ENCODE measurements at places on chromosomes 3 and 15.

- DNase-seq = no peak
Measured at GRCh38 chr3:65170390-65171042, 482.7 kb upstream of the ADAMTS9 start.

DNA sequence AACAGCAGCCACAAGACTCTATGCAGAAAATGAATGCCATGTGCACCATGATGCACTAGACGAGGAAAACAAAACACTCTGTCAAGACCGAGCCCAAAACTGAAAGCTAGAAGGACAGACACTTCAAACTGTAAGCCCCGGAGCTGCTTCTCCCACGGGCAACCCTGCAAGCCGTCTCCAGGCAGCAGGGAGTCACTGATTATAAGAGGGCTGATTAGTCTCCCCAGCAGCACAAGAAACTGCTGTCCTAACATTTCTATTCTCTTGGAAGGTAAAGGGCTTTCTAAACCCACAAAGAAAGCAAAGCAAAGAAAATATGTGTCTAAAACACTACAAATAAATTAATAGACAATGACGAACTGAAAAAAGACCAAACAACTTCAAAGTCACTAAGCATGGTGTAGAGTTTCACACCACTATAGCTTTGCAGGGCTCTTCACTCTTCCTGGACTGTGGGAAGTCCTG is 15.5 kb downstream of the TBC1D2B start:
- no peak for DNase-seq

DNA sequence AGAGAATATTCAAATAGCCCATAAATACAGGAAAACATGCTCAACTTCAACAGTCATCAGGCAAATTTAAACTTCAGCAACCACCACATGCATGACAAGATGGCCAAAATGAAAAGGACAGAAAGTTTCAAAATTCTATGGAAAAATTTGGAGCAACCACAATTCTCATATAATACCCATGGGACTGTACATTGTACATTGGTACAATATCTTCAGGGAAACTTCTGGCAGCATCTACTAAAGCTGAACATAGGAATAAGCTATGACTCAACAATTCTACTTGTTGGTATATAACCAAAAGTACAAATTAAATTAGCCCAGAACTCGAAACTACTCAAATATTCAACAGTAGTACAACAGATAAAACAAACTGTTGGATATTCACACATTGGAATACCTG is 847.6 kb downstream of the TBL1XR1 start:
- DNase-seq = no peak

- no peak for DNase-seq
Measured at GRCh38 chr3:15488002-15488401, 33.5 kb downstream of the COLQ start.

GRCh38 chr3:123552768-123553167 is 32.1 kb downstream of the HACD2 start:
- DNase-seq = no peak

DNA sequence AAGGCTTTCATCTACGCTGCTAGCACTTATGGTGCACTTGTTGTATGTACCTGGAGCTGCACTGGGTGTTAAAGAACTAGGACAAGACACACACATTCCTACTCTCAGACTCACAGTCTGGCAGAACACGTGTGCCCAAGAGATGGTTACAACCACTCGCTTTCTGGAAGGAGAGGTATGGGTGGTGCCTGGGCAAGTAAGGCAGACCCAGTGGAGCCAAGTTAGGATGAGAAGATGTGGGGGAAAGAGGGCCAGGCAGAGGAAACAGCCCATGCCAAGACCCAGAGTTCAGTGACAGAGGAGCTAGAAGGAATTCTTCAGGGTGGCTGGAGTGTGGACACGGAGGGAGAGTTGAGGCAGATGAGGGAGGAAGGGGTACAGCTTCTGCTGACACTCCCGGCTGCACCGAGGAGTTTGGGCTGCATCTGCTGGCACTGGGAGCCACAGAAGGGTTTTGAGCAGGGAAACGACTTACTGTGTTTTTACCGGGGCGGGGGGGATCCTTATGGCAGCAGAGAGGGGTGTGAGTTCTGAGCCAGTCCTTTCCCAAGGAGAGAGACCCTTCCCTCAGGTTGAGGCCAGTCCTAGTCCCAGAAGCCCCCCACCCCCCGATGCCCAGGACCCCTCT is 59.0 kb downstream of the GRIP2 start:
- DNase-seq = no peak

DNA sequence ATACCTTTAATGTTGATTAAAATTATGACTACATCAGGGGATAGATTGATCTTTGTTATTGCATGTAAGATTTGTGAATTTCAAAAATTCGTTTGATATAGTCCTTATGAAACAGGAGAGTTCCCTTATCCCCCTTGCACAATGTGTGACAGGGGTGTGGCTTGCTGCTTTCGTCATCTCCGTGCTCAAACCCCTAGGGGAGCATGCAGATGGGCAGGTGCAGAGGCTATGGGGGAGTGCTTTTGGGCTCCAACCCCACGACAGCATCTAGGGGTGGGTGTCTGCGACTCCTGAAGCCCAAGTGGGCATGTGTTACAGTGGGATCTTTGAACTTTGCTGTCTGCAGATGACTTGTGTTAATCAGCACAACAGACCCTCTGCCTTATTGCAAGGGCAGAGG is 360.1 kb upstream of the GOLIM4 start:
- no peak for DNase-seq

DNA sequence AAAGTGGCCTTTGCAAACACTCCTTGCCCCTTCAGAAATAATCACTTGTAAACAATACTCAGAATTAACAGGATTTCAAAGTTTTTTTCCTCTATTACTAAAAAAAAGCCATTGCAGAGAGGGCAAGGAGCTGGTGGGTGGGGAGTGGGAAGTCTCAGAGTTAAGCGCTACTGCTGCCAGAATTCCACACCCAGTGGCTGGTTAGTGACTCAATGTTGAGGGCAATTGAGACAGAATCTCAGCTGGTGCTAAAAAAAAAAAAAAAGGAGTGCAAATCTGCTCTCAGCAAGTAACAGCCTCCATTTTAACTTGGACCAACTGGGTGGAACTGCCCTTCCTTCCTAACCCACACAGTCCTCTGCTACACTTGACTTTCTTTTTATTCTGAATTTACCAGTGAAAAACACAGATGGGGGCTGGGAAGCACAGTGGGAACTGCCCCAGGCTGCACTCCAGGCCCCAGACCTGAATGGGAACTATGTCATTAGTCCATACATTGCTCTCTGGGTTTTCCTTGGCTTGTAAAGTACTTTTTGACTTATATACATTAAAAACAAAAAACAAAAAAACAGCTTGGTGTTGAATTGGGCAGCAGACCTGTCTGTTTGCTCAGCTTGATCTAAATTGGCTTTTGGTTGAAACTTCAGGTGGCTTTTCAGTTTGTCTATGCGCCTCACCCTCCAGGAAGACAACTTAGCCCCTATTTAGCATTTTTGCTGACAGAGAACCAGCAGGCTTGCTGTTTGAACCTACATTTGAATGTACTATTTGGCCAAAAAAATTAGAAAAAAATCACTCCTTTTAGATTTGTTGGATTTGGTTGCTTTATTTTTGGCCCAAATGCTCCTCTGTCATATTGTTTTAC is 357.8 kb upstream of the TBL1XR1 start:
- no peak for DNase-seq

DNA sequence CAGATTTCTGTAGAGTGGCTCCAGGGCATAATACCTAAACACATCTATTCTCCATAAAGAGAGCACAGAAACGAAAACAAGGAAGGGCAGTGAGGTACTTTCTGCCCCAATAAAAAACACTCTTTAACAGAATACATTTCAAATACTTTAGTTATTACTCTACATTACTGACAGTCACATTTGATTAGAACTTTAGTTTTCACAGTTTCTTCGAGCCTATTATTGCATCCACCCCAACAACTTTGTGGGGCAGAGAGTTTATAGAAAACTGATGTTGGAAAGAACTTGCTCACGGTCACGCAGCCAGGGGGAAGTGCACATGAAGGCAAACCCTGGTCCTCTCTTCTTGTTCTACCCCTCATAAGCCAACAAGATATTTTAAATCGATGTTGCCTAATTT is 9.0 kb downstream of the VPS39 start:
- DNase-seq = no peak

DNA sequence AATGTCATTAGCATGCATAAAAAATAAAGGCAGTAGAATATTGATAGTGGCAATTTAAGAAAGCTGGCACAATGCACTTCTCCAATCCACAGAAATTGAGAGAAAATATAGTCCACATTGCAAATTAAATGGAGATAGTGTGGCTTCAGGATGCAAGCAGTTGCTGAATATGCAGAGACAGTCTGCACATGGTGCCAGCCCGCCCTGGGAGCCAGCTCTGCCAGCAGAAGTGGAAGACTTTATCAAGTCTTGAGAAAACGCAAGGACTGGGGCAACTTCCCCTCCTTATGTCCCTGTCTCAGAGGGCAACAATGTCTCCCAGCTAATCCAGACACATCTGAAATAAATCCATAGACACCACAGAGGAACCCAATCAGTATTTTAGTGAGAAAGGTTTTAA is 57.2 kb downstream of the MB21D2 start:
- DNase-seq = no peak

DNA sequence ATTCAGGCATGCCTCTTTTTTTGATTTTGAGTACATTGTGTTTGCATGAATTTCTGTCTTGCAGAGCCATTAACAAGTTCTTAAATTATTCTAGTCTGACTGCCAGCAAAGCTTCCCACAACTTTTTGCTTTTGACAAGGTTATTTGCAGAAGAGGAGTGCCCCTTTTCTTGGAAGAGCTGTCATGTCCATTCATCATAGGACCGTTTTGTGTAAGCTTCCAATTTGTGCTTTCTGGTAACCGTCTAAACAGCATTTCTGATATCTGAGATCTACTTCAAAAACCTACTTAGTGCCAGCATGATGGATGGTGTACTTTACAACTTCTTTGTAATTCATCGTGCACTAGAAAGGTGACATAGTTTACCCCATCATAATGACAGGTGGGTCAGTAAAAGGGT is 379.7 kb downstream of the NAALADL2 start:
- no peak for DNase-seq

DNA sequence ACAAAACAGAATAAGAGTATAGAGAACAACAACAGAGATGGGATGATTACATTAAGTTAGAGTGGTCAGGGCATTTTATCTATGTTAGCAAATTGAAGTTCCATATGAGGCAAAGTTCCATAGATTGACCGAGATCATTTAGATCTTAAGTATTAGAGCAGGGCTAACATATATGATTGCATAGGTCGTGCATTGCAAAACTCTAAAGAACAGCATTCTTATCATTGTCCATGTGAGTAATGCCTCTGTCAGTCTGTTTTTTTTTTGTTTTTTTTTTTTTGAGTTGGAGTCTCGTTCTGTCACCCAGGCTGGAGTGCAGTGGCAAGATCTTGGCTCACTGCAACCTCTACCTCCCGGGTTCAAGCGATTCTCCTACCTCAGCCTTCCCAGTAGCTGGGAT is 341.7 kb upstream of the KCNH8 start:
- no peak for DNase-seq

GRCh38 chr3:178352326-178353005 is 183.8 kb upstream of the KCNMB2 start:
- DNase-seq = no peak

DNA sequence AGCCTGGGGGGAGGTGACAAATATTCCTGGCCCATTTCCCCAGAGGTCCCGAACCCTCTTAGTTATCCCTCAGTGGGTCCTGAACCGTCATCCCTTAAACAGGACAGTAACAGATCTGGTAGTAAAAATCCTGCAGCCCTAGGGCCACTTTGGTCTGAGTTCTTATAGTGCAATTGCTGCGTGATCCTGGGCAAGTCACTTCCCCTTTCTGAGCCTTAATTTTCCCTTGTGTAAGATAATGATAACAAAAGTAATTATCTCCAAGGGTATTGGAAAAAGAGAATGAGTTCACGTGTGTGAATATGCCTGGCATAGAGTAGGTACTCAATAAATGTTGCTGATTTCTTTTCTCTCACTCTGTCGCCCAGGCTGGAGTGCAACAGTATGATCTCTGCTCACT is 2.9 kb upstream of the JAGN1 start:
- DNase-seq = no peak

DNA sequence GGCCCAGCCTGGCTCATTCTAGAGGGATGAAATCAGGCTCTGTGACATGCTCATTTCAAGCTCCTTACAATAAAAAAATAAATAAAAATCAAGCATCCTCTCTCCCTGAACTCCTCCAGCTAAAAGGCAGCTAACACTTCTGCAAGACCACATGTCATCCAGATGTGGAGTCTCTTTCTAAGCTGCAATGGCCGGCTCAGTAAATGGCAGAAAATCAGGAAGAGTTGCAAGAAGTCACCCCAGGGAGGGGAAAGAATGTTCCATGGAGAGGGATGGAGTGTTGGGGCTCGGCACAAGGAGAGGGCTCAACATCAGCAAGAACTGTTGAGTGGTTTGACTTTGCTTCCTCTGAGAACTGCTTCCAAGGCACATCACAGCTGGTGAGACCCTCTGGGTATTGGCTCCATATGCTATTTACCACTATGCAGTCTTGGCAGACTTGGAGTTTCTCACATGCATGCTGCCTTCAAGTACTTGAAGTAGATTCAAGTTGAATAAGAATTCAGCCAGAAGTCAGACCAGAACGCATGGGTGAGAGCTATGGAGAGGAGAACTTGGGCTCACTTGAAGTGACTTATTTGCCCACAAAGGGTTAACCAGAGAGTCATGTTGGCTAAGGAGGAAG is 689.0 kb downstream of the NTRK3 start:
- DNase-seq = no peak

GRCh38 chr15:62584301-62585235 is 419.5 kb upstream of the C2CD4B start:
- no peak for DNase-seq

DNA sequence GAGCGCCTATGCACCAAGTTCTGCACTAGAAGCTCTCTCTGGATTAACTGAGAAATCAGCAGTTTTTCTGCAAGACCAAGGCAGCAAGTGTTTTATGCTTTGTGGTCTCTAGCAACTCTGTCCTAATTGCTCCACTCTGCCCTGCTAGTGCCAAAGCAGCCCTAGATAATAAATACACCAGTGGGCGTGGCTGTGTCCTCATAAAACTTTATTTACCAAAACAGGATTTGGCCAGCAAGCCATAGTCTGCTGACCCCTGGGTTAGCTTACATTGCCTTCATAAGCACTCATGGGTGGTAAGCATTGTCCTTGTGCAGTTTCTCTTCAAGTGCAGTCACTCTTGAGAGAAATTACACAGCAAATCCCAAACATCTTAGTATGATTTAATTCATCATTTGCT is 30.7 kb upstream of the SLC24A5 start:
- DNase-seq = no peak
